ENCODE measurements at places on chromosomes 6 and 20.
A peak's percentile ranks its signal among the peaks of the same experiment; 100 is the strongest.

DNA sequence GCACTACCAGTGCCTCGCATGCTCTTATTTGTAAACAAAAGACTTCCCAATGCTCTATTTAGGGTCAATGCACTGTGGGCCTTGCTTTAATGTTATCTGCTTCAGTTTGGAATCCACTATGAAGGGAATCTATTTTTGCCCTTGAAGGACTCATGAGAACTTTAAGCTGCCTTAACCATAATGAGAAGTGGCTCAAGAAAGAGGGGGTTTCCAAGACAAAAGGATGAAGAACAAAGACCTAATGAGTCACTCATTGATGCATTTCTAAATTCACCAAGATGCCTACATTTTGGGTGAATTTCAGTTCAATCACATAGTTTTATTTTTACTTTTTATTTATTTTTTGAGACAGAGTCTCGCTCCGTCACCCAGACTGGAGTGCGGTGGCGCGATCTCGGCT is 228.2 kb downstream of the LY86 start:
- no peak for DNase-seq

- no peak for DNase-seq
Observed at GRCh38 chr20:19008497-19008896, 194.9 kb downstream of the SCP2D1 start.

DNA sequence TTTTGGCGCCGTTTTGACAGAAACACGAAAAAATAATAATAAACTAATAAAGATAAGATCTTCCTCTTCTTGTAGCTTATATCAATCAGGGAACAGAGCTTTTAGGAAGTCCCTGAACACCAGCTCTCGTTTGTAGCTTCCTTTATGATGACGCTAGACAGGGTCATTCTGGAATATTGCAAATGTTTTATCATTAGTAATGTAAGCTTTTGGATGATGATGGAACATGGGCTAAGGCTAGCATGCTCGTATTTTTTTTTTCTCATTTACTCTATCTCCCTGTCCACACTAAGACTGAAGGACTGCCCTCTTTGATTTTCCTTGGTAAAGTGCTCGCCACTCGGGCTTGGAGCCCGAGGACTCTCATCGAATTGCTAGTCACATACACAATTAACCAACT is 22.1 kb upstream of the POM121L2 start:
- no peak for DNase-seq

DNA sequence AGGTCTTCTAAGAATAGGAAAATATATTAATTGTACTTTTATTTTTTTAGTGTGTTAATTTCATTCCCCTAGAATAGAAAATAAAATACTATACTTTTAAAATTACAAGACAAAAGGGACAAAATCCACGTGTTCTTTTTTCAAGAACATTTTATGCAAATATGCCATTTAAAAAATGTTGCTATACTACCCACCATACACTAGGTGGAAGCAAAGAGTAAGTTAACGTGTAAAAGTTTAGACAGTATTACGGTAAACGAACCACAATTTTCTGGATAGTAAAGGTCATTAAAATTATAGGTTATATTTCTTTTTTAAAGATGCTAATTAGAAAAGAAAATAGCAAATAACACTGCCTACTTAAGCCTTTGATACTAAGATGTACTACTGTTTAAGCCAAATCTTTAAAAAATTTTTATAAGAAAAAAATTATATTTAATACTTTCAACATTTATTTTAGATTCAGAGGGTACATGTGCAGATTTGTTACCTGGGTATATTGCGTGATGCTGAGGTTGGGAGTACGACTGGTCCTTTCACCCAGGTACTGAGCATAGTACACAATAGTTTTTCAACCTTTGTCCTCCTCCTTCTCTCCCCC is 287.6 kb downstream of the PHF3 start:
- peak; percentile 37 for DNase-seq

DNA sequence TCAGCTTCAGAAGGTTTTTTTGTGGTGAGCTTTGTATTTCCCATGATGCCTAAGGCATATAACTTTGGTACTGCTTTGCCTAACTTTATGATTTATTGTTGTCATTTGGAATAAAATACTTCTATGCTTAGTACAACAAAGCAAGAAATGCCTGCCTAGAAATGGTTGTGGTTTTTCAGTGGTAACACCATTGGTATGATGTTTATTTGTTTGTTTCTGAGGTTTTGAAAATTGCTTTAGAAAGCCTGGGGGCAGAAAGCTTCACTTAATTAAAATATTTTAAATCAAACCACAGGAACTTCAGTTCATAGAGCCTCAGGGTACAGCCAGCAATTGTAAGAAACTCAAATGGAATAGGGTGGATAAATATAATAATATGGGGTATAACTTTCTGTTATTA is 351.2 kb upstream of the MAP3K7 start:
- no peak for DNase-seq

DNA sequence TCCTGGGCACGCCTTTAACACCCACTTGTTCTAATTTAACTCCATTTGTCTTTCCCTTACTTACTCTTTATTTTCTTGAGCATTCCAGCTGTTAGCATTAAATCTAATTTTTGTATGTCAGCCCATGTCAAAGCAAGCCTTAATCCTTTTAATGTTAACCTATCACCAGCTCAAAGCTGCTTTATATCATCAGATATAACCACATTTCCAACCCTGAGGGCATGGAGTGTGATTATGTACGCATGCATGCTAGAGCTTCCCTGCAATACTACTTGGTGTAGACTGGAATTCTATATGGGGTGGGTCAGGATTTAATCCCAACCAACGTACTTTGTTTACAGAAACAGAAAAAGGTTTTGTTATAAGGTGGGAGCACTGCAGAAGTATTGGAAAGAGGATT is 139.4 kb upstream of the HMGN3 start:
- no peak for DNase-seq

DNA sequence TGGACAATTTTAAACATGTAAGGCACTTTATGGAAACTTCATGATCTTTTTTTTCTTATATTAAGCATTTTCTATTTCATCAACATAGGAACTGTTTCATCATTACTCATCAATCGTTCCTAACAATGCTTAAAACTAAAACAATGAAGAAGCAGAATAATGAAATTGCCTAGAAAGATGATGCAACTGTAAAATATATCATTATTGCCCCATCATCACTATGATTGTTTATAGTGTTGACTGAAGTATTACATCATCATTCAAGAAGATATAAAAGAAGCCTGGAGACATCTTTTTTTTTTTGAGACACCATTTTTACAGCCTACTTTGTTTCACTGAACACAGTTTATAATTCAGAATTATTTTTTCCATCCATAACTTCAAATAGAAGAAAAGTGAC is 147.2 kb downstream of the TRDN start:
- DNase-seq = no peak

DNA sequence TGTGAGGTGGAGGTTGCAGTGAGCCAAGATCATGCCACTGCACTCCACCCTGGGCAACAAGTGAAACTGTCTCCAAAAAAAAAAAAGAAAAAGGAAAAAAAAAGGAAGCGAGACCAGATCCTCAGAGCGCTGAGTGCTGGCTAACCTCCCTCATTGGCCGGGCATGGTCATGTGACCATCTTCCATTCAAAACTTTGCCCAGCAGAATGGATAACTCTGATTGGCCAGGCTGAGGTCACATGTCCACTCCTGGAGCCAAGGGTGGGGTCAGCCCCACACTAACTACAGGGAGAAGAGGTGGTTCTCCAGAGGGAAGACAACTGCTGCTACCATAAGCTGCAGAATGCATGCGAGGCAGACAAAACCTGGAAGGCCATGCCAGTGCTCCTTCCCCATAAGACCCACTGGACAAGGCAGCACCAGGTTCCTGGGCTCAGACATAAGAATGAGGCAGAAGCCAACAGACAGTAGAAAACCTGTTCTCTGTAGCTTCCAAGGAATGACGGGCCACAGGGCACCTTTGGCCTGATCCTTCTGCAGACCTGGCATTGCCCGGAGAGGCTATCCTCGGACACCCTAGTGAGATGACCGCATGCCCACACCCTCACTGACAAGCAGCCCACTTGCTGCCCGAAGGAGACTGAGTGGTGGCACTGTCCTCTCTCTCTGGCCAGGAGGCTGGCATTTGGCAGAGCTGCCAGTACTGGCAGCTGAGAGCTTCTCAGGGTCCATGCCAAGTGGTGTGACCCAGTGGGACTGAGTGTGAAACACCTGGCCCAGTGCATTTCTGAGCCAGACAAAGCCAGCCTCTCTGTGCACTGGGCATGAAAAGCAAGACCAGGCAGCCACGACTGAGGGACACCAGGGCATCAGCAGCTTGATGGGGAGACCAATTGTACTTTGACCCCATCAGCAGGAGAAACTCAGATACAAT is 311.9 kb upstream of the SULF2 start:
- DNase-seq = no peak
